ENCODE measurements at places on chromosomes 5 and 9.

DNA sequence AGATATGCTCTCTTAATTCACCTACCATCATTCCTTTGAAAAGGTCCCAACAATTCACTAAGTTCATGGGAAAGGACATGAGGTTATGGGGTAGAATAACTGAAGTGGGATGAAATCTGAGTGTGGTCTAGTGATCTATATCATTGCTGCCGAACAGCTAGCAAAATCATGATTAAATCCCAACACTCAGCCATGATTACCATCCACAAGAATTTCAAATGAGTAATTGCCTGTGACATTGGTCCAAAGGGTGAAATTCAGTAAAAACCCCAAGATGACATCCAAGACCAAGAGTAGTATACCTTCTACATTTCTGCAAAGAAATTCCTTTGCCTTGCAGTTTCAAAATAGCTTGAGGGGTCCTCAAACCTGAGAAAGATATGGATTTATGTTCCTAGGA is 225.6 kb downstream of the SPOCK1 start:
- no peak for DNase-seq

GRCh38 chr9:76793784-76794431 is 29.7 kb downstream of the PCA3 start:
- no peak for DNase-seq

GRCh38 chr5:51559339-51559738 is 176.1 kb downstream of the ISL1 start:
- no peak for DNase-seq

DNA sequence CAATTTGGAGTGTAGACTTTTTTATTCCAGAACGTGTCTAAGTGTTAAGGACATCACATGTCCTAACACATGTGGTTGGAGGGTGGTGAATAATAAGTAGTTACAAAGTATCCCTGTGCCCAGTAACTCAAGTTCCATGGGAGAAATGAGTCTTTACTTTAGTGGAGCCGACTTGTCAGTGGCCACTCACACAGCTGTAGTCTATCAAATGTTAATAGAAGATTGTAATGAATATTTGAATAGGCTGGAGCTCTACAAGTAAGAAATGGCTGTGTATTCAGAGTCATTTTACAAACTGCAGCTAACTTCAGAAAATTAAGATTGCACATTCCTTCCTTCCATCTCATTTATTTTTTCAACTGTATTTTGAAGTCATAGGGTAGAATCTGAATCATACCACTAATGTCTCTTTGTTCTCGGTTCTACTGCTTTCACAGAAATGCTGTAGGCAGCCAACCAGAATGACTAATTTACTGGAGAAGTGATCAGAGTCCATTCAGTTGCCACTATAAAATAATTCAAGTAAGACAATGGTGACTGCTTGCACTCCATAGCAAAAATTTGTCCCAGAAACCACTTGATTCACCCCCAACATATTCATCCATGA is 394.8 kb downstream of the NR2F1-AS1 start:
- DNase-seq: no peak

GRCh38 chr5:131773805-131774204 is 23.0 kb downstream of the FNIP1 start:
- no peak for DNase-seq

- DNase-seq: no peak
These were observed 594.5 kb downstream of the BNC2 start for GRCh38 chr9:16275795-16276624.

DNA sequence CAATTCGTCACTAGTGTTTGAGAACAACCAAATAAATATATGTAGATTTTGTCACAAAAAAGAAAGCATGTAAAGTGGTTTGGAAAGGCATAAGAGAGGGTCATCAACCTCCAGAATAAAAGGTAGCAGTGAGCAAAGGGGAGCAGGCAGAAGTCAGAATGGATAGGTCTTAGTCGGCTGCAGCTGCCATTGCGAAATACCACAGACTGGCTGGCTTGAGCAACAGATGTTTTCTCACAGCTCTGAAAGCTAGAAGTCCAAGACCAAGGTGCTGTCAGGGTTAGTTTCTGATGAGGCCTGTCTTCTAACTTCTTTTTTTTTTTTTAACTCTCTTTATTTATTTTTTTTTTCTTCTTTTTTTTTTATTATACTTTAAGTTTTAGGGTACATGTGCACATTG is 208.1 kb upstream of the PIK3R1 start:
- DNase-seq: no peak

DNA sequence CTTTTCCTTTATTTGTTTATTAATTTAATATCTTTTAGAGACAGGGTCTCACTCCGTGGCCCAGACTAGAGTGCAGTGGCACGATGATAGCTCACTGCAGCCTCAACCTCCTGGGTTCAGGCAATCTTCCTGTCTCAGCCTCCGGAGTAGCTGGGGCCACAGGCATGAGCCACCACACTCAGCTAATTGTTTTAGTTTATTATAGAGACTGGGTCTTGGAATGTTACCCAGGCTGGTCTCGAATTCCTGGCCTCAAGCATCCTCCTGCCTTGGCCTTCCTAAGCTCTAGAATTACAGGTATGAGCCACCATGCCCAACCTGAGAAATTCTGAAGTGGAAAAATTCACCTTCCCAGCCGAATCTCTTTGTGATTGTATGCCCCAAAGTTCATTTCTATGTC is 139.4 kb upstream of the SLC12A2 start:
- DNase-seq: no peak

- no peak for DNase-seq
These were observed 95.8 kb upstream of the KLF9 start for GRCh38 chr9:70510157-70510770.
